Activated T-helper 17 cell treated with anti-CD3 and anti-CD28 coated beads, Interleukin-2, amount 50 U/mL, for 72 hours (primary cell): ENCODE measurements at places on chromosomes 5 and 9.

DNA sequence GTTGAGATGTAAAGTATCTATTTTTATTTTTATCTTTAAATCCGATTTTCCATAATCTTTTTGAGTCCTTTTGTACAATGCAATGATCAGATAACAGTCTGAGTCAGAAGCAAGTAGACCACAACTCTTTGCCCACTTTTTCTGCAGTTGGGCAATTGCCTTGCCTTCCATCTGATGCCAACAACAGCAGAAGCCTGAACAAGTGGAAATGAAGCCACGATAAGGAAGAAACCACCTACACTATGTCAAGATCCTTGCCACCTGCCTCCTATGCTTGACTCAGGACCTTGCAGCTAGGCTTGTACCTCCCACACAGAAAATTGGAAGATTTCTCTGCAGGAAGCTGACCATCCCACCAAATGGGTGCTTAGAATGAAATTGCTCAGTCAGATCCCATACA is 78.6 kb downstream of the ANXA1 start:
- ATAC-seq, result no peak

DNA sequence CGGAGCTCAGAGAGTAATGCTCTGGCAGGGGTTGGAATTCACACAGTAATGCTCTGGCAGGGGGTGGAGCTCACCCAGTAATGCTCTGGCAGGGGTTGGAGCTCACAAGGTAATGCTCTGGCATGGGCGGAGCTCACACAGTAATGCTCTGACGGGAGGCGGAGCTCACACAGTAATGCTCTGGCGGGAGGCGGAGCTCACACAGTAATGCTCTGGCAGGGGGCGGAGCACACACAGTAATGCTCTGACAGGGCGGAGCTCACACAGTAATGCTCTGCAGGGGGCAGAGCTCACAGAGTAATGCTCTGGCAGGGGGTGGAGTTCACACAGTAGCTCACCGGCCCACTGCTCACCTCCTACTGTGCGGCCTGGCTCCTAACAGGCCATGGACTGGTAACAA is 47.2 kb upstream of the LPCAT1 start:
- no peak for ATAC-seq

DNA sequence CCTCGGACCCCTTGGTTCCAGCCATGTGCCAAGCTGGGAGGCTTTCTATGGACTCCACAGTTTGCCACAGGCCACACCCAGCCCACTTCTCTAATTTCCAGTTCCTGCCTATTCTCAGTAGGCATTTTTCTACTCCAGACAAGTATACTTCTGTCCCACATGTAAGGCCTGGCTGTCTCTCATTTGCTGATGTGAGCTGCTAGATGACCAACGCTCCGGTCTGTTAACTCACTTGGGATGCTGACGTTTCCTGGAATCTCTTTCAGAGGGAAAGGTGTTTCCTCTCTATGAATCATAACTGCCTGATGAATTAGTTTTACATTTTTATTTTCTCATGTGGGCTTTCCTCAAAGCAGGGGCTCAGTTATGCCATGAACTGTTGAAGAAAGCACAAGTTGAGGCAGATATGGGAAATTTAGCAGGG is 36.3 kb downstream of the ERGIC1 start:
- ATAC-seq, result no peak

DNA sequence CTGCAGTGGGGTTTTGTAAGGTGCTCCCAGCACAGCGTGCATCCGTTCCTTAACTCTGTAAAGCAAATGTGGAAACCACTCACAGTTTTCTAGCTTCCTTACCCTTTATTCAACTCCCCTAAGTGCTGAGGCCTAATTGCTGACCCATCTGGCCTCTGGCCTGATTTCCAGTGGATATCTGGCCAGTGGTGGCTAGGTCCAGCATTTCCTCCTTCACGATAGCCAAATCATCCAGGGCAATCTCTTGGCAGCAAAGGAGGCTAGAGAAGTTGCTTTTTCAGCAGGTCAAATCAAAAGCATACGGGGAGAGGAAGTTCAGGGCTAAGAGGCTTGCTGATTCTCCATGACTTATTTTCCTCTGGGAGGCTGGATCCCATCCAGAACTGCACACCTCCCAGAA is 286.3 kb upstream of the VLDLR start:
- ATAC-seq, result no peak

- ATAC-seq, result no peak
Measured at GRCh38 chr9:129194221-129194620, 16.2 kb upstream of the IER5L start.

DNA sequence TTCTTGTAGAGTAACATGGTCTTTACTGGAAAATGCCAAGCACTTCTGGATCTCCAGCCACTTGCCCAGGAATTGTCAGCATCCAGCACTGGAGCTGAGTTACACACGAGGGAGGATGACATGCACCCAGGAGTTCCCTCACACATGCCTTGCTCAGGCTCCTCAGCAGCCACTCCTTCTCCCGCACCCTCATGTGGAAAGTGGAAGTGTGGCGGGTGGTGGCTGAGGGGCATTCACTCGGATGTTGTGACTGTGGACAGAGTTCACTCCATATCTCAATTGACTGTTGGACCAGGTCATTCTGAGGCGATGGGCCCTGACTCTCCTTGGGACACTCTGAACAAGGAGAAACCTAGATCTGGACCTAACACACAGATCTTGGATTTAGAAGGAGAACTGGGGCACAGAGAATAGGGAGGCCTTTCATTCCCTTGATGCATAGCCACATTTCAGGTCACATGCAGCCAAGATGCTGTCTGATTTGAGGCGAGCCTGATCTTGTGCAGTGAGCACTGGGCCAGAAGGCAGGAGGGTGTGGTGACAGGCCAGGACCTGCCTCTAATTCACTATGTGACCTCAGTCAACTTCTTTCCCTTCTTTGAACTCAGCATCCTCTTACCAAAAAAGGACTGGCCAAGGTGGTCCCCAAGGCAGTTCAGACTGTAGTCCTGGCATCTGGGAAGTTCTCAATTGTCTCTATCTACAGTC is 62.1 kb downstream of the CYSTM1 start:
- ATAC-seq, result no peak

GRCh38 chr5:141757402-141757801 is 75.4 kb upstream of the ARAP3 start:
- ATAC-seq, result no peak

- no peak for ATAC-seq
Measured at GRCh38 chr5:123665822-123666371, 153.9 kb downstream of the CSNK1G3 start.

- ATAC-seq, result no peak
Measured at GRCh38 chr5:80193401-80193800, 62.4 kb downstream of the SERINC5 start.

GRCh38 chr9:121232251-121232650 is 30.6 kb upstream of the RAB14 start:
- ATAC-seq, result no peak

- no peak for ATAC-seq
Measured at GRCh38 chr9:136964171-136964689, 12.2 kb downstream of the LCN12 start.

GRCh38 chr9:83978992-83979811 is 813 bp downstream of the HNRNPK start:
- peak; percentile 47 for ATAC-seq

DNA sequence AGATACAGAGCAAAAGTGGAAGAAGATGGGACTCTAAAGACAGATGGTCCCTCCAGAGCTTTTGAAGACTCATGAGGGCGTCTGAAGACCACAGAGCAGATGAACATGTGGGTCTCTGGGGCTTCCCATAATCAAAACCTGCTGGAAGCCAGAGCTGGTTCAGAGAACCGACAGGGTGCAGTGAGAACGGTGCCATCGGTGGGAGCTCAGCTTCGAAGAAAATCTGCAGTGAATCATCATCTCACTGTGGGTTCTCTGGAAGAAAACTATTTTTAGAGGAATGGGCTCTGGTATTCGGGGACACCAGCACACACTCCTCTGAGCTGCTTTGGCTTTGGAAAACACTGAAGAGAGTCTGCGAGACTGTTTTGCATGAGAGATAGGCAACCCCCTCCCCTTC is 222.4 kb upstream of the PANK3 start:
- no peak for ATAC-seq

DNA sequence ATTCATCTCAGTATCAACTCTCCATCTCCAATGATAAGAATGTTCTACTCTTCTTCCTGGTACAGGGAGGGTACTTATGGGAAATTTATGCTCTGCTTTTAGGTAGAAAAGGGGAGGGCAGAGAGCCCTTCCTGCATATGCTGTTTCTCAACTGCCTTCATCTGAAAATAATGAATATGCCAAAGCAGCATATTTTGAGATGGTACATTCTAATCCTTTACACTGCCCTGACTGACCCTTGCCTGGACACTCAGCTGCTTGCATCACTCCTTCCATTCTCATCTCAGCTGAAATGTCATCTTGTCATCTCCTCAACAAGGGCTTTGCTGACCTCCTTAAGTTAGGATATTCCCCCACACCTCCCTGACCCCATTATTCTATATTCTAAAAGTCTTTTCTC is 68.5 kb downstream of the ALDH7A1 start:
- no peak for ATAC-seq

DNA sequence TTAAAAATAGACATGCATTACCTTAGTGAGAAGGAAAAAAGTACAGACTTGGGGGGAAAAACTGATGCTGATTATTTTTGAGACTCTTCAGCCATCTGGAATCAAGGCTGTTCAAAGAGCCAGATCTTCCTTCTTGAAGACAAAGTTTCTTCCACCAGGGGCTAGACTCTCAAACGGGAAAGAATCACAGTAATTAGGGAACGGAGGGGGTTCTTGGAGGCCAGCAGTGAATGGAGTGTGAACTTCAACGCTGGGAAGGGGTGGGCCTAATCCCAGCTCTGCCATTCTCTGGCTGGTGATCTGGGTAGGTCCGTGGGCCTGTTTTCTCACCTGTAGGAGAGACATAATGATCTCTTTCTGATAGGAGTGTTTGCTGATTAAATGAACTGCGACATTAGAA is 21.1 kb upstream of the LHX2 start:
- no peak for ATAC-seq

- no peak for ATAC-seq
Measured at GRCh38 chr9:27209034-27209433, 87.9 kb downstream of the EQTN start.

DNA sequence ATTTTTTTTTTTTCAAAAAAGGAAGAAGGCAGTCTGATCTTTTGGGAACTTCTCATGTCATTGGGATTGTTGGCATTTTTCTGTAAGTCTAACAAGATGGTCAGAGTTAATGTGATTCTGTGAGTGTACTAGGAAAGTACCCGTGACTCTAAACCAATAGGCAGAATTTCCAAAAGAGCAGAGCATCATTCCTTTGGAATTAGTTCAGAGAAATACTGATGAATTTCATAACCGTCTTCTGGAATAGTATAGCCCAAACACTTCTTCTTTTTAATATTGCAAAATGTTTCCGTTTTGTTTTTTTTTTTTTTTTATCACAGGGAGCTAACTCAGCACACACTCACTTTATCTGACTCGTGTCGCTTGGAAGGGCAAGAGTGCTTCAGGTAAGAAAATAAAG is 407.4 kb downstream of the DTWD2 start:
- ATAC-seq, result no peak

DNA sequence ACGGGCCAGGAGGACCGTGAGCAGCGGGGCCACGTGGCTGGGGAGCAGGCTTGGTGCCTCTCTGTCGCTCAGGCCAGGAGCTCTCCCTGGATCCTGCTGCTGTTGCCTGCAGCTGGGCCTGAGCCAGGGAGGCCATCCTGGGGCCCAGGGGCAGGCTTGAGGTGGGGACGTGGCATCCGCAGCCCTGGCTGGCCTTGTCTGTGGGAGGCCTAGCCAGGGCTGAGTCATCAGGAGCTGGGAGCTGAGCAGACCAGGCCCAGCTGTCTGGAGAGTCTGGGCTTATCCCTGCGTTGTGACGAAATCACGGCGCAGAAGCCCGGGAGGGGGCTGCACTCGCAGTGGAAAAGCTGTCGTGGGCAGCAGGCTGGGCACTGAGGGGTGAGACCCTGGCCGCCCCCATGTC is 138.8 kb upstream of the COL5A1 start:
- ATAC-seq, result no peak

GRCh38 chr9:133589454-133590227 is 19.5 kb downstream of the FAM163B start:
- peak; percentile 56 for ATAC-seq

- peak; percentile 28 for ATAC-seq
Measured at GRCh38 chr5:170270293-170271069, 27.1 kb downstream of the LCP2 start.

- ATAC-seq, result no peak
Measured at GRCh38 chr5:41617843-41618515, 107.6 kb upstream of the PLCXD3 start.

DNA sequence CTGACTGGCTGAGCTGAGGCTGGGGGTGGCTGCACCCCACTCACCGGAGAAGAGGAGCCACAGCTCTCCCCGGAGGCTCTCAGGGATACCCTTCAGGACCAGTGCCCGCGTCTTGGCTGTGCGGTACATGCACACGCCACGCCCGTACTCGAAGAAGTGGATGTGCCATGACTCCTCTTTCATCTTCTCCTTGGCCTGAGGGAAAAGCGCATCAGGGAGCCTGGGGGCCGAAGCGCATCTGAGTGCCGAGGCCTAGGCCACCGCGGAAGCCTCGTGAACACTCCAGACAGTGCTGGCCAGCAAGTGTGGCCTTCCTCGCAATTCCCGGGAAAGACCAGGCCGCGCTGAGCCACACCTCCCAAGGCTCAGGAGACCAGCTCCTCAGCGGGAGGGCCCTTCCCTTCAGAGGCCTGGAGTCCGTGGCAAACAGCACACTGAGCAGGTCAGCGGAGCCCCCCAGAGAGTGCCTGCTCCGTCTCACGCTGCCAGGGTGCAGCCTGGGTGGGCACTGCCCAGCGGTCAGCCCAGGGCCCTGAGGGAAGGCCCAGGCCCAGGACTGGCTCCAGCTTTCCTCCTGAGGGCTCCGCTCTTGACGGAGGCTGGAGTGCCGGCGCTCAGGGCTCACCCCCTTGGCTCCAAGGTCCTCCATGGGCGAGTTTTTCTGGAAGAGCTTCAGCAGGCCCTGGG is 20.5 kb upstream of the MRNIP start:
- no peak for ATAC-seq

DNA sequence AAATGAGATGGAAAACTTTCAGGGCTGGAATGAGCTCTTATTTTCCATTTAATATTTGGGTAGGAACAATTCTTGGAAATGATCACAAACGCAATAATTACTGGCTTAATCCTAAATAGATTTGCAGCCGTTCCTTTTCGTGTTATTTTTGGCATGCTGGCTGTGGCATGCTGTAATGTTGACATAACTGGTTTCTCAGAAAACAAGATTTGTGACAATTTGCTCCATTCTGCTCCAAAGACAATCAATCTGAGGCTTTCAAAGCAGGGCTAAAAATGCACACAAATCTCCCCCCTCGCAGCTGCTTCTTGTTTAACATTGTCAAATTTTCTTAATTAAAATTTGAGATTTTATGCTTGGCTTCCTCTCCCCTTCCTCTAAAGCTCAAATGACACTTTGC is 151.2 kb downstream of the TTC39B start:
- no peak for ATAC-seq

GRCh38 chr5:112548246-112548881 is 129.3 kb upstream of the EPB41L4A start:
- peak; percentile 35 for ATAC-seq

- no peak for ATAC-seq
Measured at GRCh38 chr5:16180789-16181082, 1.1 kb upstream of the MARCHF11 start.

DNA sequence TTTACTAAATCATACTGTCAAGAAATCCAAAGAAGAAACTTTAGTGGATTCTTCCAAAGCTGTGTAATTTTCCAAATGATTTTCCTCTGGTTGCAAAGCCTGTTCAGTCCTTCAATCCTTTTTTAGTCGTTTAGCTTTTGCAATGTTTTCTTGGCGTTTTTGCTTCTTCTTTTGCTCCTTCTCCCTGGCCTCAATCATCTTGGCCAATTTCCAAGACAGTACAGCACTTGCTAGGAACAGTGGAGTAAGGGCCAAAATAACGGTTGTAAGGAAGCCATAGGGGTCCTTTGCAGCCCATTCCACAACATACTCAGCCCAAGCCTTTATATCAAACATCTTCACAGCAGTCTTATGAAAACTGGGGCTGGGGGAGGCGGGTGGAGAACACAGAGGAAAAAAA is 2.4 kb downstream of the SMIM15 start:
- ATAC-seq, result no peak
